Effector CD4-positive, alpha-beta T cell (primary cell): ENCODE measurements at places on chromosomes 2 and 18.

- DNase-seq, result no peak
Observed at GRCh38 chr2:152466041-152466440, 131.1 kb downstream of the FMNL2 start.

DNA sequence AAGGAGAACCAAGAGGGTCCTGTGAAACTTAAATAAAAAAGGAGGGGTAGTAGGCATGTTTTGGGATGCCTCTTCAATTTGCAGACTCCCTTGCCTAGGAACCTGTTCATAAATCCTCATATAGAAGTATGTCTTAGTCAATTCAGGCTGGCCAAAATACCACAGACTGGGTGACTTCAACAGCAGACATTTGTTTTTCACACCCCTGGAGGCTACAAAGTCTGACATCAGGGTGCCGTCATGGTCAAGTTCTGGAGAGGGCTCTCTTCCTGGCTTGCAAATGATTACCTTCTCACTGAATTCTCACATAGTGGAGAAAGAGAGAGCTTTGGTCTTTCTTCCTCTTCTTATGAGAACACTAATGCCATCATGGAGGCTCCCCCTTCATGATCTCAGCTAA is 4.1 kb upstream of the TCF4 start:
- no peak for DNase-seq

DNA sequence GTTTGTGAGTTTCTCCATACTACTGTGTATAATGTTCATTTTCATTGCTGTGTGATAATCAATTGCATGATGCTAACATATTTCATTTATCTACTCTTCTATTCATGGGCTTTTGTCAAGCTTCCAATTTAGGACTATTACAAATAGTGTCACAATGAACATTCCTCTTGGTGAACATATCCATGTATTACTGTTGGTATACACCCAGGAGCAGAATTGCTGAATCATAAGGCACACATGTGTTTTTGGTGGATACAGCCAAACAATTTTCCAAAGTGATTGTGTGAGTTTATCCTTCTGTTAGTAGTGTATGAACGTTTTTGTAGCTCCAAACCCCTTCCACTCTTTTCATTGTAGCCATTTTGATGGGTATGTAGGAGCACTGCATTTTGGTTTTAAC is 101.6 kb upstream of the COPS8 start:
- no peak for DNase-seq

DNA sequence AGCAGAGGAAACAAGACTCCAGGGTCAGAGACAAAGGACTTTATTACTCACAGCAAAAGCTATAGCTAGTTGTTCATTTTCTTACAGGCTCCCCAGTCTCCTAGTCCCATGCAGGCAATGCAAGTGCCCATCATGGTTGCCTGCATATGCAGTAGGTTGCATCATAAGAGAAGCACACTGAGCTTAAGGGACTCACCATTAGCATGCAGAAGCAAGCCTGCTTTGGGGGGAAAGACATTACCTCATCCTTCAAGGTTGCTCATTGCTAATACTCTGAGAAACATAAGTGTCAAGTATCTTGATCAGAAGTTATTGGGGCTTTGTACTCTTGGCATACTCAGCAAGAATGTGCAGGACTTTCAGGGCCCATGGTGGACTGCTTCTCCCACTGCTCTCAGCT is 114.6 kb upstream of the CCDC68 start:
- DNase-seq, result no peak

DNA sequence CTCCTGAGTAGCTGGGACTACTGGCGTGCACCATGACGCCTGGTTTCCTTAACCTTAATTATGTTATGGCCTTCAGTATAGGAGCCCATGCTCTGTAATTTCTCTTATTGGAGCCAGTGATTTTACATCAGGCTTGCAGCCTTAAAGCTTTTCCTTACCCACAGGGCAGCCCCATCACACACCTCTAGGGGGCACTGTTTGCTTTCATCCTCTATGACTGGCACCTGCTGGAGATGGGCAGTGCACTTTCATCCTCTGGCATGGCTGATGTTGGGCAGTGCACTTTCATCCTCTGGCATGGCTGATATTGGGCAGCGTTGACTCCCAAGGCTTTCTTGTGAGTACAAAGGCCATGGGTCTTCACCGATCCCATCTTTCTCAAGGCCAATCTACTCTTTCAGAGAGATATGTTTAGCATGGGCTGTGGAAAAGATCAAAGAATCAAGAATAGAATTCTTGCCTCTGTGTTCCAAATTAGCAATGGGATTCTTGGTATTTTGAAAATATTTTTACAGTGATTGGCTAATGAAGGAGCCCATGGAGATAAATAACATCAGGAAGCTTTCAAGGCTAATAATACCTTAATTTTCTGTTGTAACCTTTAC is 80.7 kb upstream of the MEX3C start:
- no peak for DNase-seq

GRCh38 chr2:134670955-134671354 is 47.8 kb downstream of the TMEM163 start:
- DNase-seq, result no peak

GRCh38 chr18:48238636-48239035 is 170.5 kb downstream of the ZBTB7C start:
- no peak for DNase-seq

- no peak for DNase-seq
Observed at GRCh38 chr2:237500681-237501424, 13.8 kb downstream of the MLPH start.

- peak; percentile 27 for DNase-seq
Observed at GRCh38 chr2:39128919-39129391, 8.1 kb upstream of the SOS1 start.

- DNase-seq, result no peak
Observed at GRCh38 chr18:2976218-2977132, 36.5 kb downstream of the LPIN2 start.
